ENCODE measurements at places on chromosomes 7 and 10.

DNA sequence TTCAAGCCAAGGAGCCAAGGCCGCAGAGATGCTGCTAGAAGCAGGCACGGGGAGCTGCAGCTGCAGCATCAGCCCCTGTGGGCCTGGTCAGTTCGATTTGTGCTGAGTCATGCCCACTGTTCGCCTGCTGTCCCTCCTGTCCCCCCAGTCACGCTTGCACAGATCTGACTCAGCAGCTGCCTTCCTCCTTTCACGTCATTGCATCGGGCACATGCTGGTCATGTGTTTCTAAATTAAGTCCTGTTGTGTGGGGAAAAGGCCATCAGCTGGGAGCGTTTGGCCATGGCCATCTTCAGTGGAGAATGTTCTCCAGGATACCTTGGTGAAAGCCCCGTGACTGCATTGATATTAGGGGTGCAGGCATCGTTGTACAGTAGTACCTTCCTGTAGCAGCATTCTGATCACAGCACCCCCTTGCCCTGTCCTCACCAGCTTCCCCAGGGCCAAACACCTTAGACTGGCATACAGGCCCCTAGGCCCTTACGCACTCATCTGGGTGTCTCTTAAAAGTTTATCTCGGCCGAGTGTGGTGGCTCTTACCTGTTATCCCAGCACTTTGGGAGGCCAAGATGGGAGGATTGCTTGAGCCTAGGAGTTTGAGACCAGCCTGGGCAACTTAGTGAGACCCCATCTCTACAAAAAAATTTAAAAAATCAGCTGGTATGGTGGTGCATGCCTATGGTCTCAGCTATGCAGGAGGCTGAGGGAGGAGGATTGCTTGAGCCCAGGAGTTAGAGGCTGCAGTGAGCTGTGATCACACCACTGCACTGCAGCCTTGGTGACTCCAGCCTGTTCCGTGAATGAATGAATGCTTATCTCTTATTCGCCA is 23.2 kb downstream of the POR start:
- no peak for DNase-seq

- peak; percentile 59 for DNase-seq
Measured at GRCh38 chr7:24576171-24577025, 3.1 kb downstream of the PALS2 start.

GRCh38 chr7:55884321-55884720 is 2.9 kb upstream of the ZNF713 start:
- no peak for DNase-seq

GRCh38 chr7:13860734-13861133 is 128.7 kb downstream of the ETV1 start:
- DNase-seq = no peak

DNA sequence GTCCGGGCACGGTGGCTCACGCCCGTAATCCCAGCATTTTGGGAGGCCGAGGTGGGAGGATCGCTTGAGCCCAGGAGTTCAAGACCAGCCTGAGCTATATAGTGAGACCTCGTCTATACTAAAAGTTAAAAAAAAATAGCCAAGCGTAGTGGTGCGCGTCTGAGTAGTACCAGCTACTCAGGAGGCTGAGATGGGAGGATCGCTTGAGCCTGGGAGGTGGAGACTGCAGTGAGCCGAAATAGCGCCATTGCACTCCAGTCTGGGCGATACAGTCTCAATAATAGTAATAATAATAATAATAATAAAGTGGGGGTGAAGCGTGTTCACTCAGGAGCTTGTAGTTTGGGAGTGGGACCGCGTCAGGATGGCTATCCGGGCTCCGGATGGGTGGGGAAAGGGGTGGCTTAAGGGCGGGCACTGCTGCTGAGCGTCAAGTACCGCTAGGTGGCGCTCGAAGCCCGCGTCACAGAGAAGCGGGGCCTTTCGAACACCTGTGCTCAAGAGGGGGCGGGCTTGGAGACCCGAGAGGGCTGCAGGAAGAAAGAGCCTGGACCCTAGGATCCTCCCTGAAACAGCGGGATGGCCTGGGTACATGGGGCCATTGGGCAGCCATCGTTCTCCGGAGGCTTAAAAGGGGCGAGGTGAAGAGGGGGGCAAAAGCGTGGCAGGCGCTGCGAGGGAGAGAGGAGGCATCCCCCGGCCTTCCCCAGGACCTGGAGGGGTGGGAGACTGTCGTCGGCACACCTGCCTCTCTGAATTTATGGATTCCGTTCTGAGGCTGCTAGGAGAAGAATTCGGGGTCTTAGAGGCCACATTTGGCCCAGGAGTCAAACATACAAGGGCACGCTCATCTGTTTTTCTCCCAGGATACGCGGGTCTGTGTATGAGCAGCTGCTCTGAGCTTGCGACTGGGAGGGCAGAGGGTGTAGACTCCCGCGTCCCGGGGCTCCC is 14.5 kb downstream of the LBX1 start:
- no peak for DNase-seq

GRCh38 chr7:85185424-85186082 is 1.3 kb downstream of the SEMA3D start:
- DNase-seq = peak; percentile 33

- DNase-seq = no peak
Measured at GRCh38 chr7:92306153-92306552, 60.4 kb downstream of the ANKIB1 start.

- DNase-seq = no peak
Measured at GRCh38 chr10:59064759-59065539, 111.5 kb upstream of the PHYHIPL start.

- DNase-seq = no peak
Measured at GRCh38 chr7:117048114-117048866, 95.0 kb downstream of the ST7 start.
